Stimulated activated CD8-positive, alpha-beta memory T cell treated with anti-CD3 and anti-CD28 coated beads, Interleukin-15, amount 100 ng/mL, for 24 hours (primary cell): ENCODE measurements at places on chromosomes 11 and 22.

DNA sequence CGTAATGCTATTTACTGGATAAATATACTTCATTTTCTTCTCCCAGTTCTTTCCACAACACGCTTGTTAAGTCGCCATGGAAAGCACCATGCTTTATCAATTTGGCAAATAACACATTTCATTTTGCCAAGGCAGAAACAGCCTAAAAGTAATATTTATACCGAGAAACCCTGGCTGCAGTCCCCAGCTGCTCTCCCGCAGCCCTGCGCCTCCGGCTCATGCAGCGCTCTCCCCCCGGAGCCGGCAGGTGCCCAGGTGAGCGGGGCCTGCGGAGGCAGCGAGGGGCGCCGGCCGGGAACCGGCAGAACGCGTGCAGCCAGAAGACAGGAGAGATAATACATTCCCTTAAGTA, 681 bp upstream of the ARHGEF12 start:
- DNase-seq: no peak

GRCh38 chr11:99020352-99021225, at the start of gene CNTN5:
TSS of gene CNTN5 (plus strand) at chr11:99020949.
- no peak for DNase-seq

DNA sequence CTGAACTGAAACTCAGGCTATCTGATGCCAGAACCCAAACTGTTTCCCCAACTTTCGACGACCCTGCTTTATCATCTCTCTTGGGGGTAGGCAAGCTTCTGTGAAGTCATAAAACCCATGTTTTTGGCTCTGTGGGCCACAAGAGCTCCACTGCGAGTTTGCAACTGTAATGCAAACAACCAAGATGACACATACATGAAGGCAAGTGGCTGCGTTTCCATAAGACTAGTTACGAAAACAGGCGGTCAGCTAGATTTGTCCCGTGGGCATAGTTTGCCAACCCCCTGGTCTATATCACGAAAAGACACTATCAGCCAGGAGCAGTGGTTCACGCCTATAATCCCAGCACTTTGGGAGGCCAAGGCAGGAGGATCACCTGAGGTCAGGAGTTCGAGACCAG, 37.5 kb downstream of the TPST2 start:
- no peak for DNase-seq

DNA sequence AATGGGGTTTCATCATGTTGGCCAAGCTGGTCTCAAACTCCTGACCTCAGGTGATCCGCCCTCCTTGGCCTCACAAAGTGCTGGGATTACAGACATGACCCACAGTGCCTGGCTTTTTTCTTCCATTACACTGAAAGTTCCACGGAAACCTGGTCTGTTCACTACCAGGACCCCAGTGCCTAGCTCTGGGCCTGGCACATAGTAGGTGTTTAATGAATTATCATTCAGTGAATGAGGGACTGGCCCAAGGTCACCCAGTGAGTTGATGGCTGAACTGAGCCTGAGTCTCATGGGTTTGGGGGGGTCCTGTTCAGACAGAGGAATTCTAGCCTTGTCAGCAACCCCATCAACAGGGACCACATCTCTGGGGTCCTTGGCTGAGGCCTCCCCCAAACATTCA, 3.1 kb downstream of the C11orf86 start:
- DNase-seq: no peak

DNA sequence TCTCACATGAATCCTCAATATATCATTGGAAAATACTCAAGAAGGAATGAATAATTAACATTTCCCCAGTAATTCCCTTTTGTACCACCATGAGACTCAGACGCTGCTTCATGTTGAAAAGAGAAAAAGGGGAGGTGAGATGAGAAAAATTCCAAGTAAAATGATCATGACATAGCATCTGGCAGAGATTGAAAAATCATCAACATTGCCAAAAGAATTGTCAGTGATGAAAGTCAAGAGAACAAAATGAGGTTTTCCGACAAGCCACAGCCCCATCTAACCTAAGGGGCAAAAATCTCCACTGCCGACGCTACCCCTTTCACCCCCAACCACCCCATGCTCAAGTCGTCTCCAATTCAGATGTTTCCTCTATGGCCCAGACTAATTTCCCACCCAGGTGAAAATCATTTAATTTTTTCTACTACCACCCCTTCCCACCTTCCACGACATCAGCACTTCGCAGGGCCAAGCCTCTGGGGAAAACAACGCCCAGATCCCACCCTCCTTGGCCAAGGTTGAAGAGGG, 1.2 kb downstream of the RAB6A start:
- no peak for DNase-seq
